ENCODE measurements at places on chromosomes 13 and 19. TPM values are rescaled to one million over a fixed set of nuclear protein-coding genes. Genes with fewer than 3 reads are reported as not detected.

Gene ALOX5AP
- not detected for total RNA-seq

Gene ZNF99
- total RNA-seq, result not detected

Gene CEP89
- total RNA-seq, result 35.9 TPM

Gene SCEL
- total RNA-seq, result not detected

Gene UCHL3
- 64.1 TPM for total RNA-seq

Gene IRGC
- total RNA-seq, result not detected

Gene MRPL54
- total RNA-seq, result 95.3 TPM

Gene TTC9B
- 0.29 TPM for total RNA-seq

Gene ALDH16A1
- 41.6 TPM for total RNA-seq

Gene ATP4B
- not detected for total RNA-seq

GRCh38 chr19:1041835-1042685, 2.2 kb downstream of the ABCA7 start:
- peak; percentile 44 for DNase-seq

GRCh38 chr13:111040830-111041229, 74.3 kb upstream of the ARHGEF7 start:
- DNase-seq, result no peak

DNA sequence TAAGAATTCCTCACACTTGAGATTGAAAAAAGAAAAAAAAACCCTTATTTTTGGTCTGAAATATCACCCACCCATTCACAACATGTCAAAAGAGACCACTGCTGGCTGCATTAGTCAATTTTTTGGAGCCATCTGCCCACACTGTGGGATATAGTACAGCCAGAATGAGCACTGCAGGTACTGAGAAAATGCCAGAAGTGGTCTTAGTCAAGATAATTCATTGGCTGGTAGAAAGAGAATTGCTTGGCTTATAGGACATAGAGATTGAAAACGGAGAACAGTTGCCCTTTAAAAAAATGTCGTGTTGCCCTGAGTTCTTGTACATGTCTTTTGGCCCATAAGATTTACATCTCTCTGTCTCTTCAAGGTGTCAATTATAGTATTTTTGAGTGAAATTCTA, 1899.5 kb downstream of the OLFM4 start:
- DNase-seq, result no peak

GRCh38 chr19:35742121-35742724, at the start of gene IGFLR1:
TSS of gene IGFLR1 (minus strand) at chr19:35742452. CDS start at chr19:35741180, 1,272 bp downstream.
- DNase-seq, result no peak

GRCh38 chr13:40063703-40064102, 408.2 kb downstream of the COG6 start:
- no peak for DNase-seq

DNA sequence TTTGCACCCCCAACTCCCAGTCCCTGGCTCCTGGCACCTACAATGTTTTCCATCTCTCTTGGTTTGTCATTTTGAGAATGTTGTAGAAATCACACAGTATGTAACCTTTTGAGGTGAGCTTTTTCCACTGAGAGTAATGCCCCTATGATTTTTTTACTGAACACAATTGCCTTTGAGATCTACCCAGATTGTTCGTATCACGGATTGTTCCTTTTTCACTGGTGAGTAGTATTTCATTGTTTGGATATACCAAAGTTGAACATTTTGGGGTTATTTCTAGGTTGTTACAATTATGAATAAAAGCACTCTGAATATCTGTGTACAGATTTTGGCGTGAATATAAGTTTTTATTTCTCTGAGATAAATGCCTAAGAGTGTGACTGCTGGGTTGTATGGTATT, 17.7 kb upstream of the ANKRD10 start:
- DNase-seq, result no peak

DNA sequence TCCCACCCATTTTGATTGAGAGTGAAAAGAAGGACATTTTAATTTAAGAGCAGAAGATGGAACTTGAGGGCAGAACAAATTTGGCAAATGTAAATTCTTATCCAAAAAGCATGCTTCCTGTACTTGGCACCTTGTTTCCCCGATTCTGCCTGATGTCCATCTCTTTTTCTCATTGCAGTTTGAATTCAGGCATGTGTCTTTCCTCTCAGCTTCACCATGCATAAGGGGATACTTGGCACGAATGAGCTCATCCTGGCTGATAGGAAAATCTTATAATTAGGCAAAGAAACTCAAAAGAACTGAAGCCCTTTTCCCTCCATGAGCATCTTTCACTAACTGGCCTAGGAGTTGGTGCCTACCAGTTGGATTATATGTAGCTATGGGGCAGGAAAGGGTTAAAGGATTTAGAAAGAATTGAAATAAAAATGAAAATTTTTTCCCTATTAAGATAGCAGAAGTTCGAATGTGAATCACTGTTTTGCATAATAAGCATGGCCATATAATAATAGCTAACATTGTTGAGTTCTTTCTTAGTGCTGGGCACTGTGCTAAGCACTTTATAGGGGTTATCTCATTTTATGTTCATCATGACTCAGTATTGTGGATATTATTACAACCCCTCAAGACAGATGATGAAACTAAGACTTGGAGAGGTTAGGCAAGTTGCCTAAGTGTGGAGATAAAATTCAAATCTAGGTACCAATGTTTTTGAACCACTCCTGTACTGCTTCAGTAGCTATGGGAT, 386.6 kb downstream of the KCNRG start:
- no peak for DNase-seq

GRCh38 chr13:41961466-41961760, 504 bp upstream of the VWA8 start:
- no peak for DNase-seq

- no peak for DNase-seq
Measured at GRCh38 chr13:98133946-98134345, 8.9 kb upstream of the FARP1 start.

GRCh38 chr13:94710065-94710781, 2.1 kb downstream of the SOX21 start:
- no peak for DNase-seq

DNA sequence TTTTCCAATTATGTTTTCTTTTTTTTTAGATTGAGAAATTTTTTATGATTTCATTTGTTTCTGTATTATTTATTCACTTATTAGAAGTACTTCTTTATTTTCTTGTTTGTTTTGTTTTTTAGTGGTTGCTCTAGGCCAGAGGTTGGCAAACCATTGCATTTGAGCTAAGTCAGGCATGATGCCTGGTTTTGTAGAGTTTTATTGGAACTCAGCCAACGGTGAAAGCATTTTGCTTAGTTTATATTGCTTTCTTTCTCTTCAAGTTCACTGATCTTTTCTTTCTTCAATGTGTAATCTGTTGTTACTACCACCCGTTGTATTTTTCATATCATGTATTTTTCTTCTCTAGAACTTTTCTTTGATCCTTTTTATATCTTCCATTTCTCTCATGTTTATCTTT, 19.7 kb downstream of the ZNF567 start:
- no peak for DNase-seq

GRCh38 chr19:5683177-5683886, 2.5 kb downstream of the HSD11B1L start:
- no peak for DNase-seq

DNA sequence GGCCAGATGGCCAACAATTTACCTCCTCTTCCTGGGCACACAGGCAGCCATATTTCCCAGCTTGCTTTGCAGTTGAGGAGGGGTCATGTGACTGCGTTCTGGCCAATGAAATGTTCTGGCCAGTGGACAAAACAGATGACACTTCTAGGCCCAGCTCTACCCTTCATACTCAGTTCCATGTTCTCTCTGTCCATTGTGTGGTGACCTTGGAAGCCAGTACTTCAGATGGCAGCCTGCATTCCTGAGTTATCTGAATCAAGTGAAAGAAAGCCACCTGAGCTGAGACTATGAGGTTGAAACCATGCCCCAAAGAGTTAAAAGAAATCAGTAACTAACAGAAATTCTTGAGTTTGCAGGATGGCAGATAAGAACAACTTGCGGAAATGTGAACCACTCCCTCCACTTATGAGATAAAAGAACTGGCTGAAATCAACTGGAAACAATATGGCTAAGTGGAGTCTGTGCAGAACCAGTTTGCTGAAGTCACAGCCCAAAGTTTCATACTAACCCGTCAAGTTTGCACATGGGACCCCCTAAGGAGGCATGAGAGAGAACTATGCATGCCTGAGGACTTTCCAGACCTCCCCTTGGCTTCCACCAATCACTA, 8.1 kb downstream of the FAM187B start:
- no peak for DNase-seq

- DNase-seq, result no peak
Measured at GRCh38 chr13:52936806-52937205, 88.4 kb upstream of the PCDH8 start.

DNA sequence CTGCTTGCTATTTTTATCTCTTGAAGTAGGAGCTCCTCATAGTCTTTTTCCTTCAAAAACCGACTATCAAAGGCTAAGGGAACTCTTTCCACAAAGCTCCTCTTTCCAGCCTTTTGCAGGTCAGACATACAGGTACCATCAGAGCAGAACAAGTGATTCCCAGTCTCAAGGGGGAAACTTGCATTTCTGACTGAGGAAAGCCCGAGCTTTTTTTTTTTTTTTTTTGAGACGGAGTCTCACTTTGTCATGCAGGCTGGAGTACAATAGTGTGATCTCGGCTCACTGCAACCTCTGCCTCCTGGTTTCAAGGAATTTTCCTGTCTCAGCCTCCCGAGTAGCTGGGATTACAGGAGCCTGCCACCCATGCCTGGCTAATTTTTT, 32.0 kb downstream of the RUBCNL start:
- no peak for DNase-seq

DNA sequence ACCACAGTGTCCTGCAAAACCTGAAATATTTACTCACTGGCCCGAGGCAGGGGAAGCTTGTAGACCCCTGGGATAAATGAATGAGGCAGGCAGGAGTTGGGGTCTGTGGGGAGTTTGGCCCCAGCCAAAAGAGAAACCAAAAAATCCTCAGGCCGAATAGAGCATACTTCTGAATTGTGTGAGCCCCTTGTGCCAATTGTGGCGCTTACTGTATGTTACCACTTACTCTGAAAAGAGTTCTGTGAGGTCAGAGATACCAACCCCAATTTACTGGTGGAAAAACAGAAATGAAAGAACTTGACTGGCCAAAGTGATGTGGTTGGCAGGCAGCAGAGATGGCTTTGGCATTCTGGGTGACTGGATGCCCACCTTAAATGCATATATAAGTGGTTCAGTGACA, 6.9 kb downstream of the CARM1 start:
- DNase-seq, result no peak

- DNase-seq, result no peak
Measured at GRCh38 chr13:91652404-91653301, 254.2 kb downstream of the GPC5 start.

- DNase-seq, result no peak
Measured at GRCh38 chr13:47598340-47598911, 402.6 kb downstream of the SUCLA2 start.

DNA sequence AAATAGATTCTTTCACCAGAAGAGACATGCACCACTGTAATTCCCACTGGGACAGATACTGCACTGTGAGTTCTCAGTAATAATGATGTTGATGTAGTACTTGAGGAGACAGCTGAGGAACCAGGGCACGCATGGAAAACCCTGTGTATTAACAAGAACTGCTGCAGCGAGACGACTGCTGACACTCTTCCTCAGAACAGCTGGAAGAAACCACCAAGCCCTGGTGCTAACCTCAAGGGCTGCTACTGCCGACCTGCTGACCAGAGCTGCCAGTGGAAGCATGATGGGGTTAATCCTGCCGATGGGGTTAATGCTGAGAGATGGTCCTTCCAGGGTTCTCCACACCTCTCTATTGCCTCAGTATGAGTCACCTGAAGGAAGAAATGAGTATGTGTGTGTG, 45.6 kb downstream of the EDNRB start:
- DNase-seq, result no peak

DNA sequence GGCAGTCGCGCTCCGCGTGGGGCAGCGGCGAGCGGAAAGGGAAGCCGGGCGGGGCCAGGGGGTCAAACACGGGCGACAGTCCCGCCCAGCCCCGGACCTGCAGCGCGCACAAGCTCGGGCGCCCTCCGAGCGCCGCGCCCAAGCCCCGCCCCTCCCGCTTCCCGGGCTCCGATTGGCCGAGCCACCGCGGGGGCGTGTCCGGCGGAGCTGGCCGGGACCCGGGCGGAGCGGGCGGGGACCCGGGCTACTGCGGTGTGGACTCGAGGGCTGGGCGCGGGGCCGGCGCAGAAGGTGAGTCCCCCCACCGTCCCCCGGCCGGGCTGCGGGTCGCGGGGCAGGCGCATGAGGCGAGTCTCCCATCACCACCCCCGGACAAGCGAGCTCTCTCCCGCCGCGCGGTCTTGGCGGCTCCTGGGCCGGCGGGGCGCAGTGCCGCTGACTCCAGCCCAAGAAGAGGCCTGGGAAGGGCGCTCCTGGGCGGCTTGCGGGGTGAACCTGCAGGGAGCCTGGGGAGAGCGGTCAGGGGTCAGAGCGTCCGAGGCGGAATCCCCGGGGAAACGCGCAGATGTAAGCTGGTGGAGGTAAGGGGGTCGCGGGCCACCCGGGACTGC, at the start of gene PLEKHF1:
Gene PLEKHF1, plus strand, starts transcription at position 247 of the 611 bp plus-strand sequence. CDS start 8,379 bp downstream, outside the sequence.
- peak; percentile 49 for DNase-seq

DNA sequence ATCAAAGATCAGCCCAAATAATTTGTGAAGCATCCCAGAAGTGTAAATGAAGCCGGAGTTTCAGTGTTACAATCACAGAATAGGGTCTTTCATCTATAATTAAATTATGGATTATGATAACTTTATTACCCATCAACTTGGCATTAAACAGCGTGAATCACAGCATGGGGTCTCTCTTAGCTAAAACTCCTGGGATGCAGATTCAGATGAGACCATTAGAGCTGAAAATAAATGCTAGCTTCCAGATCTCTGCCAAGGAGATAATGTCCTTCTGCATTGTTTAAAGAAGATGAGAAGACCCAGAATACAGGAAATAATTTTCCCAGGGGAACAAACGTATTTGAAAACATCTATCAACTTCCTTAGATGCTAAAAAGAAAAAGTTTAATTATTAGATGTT, 546.0 kb upstream of the PCDH9 start:
- DNase-seq, result no peak

GRCh38 chr13:110185696-110186095, 121.3 kb downstream of the COL4A1 start:
- no peak for DNase-seq

- DNase-seq, result no peak
Measured at GRCh38 chr19:48635263-48635965, 1.8 kb downstream of the DBP start.

DNA sequence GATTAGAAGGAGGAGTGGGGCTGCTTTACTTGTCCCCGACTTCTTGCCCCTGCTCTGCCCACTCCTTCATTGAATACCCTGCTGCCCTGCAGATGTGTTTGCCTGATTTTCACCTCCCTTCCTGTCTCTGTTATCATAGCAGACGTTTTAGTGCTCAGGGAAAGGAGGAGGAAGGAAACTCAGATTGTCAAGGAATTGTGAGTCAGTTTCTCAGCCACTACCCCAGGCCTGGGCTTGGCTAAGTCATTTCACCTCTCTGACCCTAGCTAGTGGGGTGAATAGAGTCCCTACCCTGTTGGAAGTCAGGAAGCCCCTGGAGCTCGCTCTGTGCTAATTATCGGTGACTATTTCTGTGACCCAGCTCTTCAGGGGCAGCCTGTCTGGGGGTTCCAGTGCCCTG, 3.9 kb downstream of the BCKDHA start:
- no peak for DNase-seq

GRCh38 chr19:38211766-38212165, 12.3 kb downstream of the DPF1 start:
- DNase-seq, result no peak
